ENCODE measurements at places on chromosomes 12 and 14.

- no peak for DNase-seq
Observed at GRCh38 chr12:53677800-53678148, 1.9 kb upstream of the ATP5MC2 start.

DNA sequence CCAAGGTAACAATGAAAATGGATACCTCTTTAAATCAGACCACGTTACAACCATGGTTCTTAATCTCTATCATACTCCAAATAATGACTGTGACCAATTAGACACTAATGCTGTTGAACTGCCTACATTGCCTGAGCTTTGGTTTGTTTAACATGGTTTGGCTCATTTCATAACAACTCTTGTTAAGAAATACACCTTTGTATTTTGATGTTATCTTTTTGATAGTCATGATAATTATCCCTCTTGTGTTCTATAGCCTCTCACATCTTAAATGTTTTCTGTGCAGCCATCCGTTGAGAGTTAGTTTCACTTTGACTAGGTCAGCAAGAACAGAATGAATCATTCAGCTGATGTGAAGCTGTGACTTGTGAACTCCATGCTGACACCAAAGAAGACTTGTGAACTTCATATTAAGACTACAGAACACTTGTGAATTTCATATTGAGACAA lies 75.5 kb upstream of the RERGL start:
- DNase-seq: no peak

DNA sequence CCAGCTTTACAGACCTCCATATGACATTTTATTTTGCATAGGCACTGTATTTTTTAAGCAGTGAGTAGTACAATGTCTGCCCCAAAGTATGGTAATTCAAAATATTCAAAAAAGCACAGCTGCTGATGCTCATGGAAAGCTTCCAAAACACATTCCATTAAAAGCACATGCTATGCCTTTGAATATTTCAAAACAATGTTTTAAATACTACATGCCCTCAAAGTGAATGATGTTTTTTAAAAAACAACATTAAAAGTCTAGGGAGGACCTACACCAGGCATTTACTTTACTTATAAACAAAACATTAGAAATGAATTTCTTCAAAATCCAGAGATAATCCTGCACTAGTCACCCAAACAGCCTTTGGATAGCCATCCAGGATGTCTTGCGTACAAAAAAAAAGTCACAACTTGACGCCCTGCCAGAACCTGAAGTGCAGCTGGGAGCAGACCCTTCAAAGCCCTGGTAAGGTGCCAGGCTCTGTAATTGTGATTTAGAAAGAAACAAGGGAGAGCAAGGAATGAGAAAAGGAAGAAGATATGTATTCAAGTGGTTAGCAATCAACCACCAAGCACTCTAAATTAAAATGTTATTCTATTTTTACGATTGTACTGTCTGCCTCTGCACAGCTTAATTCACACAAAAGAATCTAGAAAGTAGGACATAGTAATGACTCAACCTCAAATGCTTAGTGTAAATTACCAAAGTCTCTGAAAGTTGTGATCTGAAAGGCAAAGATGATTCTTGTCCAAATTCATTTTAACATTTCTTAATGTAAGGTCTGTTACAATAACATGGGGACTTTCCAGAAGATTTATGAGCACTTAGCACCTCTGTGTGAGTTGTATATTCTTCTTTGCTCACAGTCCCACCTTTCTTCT lies 31.9 kb downstream of the CEP83 start:
- DNase-seq: peak; percentile 0

DNA sequence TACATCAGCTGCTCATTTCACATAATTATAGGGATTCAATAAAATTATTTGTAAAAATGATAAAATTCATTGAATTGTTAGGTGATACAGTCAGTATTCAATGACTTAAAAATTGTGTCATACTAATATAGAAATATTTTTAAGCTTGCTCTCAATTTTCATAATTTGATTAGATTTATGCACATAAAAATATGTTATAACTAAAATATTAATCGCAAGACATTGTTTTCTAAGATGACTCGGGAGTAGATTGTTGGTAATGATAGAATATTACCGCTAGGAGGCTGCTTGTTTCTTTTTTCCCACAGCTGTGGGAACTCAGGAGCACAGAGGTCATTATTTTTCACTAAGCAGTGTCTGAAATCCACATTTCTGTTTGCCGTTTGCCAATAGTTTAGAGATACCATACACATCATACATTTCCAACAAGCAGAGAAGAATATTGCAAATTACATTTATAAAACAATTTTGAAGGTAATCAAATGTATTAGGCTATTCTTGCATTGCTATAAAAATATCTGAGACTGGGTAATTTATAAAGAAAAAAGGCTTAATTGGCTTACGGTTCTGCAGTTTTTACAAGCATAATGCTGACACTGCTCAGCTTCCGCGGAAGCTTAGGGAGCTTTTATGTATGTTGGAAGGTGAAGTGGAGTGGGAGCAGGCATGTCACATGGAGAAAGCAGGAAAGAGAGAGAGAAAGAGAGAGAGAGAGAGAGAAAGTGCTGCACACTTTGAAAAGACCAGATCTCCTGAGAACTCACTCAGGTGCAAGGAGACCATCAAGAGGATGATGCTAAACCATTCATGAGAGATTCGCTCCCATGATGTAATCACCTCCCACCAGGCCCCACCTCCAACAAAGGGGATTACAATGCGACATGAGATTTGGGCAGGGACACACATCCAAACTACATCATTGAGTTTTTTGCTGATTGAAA lies 9.2 kb downstream of the CD69 start:
- peak; percentile 42 for DNase-seq

GRCh38 chr12:26451763-26452162 lies 256.4 kb downstream of the SSPN start:
- no peak for DNase-seq

GRCh38 chr12:64718649-64719048 lies 40.6 kb downstream of the GNS start:
- no peak for DNase-seq

GRCh38 chr14:51367600-51367931 lies 127.5 kb downstream of the TMX1 start:
- no peak for DNase-seq

DNA sequence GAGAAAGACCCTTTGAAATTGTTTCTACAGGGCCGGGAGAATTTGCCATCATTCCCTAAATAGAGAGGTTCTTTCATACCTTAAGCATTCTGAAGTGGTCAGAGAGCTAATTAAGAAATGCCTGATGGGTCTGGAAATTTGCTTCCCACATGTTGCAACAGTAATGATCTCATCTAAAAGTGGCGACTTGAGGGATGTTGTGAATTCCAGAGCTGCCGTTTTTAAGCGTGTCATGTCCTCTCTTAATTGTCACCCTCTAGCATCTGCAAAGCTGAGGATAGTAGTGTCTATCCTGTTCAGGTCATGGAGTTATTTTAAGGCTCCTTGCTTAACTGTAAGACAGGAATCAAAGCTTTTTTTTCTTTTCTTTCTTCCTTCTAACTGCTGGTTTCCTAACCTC lies 60.4 kb downstream of the FOS start:
- DNase-seq: no peak

DNA sequence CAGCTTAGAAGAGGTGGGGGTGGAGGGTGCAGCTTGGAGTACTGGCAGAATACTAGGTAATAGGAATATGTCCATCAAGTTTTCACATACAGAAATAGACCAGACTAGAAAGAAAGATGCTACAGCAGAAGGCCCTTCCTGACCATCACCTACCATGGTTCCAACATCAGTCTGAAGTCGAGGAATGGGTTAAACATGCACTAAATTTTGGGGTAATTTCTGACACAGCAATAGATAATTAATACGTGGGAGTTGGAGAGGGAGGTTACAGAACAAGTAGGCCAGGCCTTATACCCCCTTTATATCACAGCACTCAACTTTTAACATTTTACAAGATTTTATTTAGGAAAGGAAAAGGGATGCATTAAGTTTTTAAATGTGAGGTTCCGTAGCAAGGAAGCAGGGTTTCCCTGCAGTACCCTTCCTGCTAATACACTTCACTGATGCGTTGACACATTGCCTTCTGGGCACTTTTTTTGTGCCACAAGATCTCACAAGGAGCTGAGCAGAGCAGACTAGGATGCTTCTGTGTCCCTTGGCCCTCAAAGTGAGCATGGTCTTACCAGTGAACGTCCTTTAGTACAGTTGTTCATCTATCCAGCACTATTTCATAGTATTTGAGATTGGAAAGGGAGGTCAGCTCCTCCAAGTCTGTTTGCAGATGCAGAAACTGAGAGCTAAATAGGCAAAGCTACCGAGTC lies 50.8 kb downstream of the EID3 start:
- DNase-seq: no peak

- DNase-seq: no peak
Observed at GRCh38 chr12:113072136-113072535, 15.6 kb downstream of the DTX1 start.

DNA sequence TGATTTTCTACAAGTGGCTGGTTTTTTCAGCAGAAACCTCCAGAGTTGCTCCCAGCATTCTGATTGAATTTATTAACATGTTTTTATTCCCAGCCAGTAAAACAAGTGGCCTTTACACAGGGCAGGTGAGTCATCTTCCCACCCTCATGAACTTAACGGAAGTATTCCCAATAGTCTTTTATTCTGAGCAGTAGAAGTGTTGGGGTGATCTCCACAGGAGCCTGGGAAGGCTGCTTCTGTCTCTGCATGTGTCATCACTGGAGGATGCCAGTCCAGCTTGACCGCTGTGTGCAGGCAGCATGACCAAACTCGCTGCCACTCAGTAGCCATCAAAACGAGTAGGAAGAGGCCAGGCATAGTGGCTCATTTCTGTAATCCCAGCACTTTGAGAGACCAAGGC lies 13.4 kb upstream of the DNAH10 start:
- DNase-seq: no peak

- DNase-seq: peak; percentile 42
Observed at GRCh38 chr14:92040431-92041051, 682 bp upstream of the TRIP11 start.
